ENCODE measurements at places on chromosomes 11 and 22.

DNA sequence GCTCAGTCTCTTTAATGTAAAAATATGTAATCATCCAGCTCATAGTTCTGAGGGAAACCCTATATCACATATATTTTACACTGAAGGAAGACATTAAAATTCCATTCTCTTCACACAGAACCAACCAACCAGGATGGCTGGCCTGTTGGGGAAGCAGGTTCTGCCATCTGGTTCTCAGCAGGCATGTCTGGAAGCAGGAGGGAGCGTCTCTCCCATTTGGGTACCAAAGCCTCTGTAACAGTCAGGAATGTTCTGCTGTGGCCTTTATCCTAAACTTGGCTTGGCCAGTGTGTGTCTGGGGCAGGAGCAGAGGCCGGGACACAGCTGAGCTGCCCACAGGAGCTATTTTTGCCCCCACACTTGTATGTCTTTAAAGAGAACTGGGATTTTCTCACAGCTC, 29.2 kb downstream of the SGSM3 start:
- no peak for DNase-seq

DNA sequence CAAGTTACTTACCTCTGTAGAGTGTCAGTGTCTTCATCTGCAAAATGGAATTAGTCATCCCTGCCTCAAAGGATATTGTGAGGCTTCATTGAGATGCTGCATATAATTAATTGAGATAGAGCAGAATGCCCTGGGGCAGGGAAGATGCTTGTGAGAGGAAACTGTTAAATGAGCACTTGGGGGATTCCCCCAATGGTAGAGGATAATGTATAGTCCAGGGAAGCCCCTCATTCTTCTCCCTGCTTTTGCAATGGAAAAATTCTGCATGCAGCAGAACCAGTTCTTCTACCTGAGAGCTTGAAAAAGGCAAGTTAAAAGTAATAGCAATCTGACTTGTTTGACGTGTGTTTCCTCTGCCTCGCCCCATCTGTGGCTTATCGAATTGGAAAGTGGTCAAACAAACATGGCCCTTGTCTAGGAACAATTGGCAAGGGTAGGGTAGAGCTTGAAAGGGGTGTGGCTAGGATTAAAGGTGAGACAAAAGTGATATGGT, 90.9 kb downstream of the NAV2 start:
- no peak for DNase-seq

DNA sequence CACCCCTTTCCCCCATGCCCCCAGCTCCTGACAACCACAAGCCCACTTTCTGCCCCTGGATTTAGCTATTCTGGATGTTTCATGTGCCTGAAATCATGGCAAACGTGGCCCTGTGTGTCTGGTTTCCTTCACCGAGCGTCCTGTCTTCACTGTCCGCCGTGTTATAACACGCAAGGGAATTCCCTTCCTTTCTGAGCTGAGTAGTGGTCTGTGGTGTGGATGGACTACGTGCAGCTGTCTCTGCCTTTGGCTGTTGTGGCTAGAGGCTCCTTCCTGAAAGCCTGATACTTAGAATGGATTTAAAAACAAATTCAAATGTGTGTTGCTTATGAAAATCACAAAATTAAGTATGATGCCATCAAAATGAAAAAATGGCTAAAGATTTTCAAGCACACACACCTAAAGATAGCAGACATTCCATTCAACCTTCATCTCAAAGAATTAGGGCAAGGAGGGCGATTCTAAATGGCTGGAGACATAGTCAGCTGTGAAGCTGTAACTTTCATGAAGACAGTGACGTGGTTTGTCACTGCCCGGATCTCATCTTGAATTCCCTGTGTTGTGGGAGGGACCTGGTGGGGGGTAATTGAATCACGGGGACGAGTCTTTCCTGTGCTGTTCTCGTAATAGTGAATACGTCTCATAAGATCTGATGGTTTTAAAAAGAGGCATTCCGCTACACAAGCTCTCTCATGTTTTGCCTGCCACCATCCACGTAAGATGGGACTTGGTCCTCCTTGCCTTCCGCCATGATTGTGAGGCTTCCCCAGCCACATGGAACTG, 30.5 kb downstream of the KCNQ1 start:
- no peak for DNase-seq

DNA sequence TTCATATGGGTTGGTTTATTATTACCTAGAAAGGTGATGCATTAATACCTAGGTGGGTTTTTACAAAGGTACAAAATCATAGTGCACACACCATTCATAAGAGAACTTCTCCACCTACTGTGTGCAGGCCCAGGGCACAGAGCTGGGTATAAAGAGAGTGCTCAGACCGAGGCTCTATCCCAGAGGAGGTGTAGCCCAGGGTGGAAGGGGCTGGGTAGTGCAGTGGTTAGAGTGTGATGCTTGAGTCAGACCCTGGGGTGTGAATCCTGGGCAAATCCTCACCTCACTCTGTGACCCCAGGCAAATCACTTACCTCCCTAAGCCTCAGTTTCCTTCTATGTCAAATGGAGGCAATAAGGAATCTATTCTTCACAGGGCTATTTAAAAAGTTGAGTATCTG, 32.2 kb downstream of the PARVG start:
- DNase-seq = no peak

DNA sequence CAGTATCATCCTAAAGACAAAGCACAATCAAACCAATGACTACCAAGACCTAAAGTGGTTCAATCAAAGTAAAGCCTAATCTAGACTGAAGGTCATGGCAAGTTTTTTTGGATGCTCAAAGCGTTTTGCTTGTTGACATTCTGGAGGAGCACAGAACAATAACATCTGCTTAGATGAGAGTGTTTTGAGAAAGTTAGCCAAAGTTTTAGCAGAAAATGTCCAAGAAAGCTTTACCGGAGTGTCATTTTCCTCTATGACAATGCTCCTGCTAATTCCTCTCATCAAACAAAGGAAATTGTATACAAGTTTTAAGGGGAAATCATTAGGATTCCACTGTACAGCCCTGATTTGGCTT, 256.9 kb upstream of the FAT3 start:
- DNase-seq = no peak

DNA sequence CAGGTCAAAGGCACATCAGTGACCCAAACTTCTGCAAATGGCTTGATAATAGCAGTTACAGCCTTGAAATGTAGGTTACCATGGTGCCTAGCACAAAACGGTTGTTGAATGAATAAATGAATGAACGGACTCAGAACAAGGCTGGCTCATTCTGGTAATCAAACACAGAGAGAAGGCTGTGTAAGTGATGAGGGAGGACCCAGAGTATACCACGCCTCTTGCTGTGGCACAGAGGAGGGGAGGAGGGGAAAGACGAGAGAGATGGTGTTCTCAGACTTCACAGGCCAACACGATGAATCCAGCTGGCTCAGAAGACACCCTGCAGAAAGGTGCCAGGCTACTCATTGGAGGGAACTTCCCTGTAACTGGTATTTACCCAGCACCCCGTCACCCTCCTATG, 38.3 kb downstream of the PC start:
- no peak for DNase-seq

- DNase-seq = no peak
These were observed 46.7 kb upstream of the CTTN start for GRCh38 chr11:70351646-70352045.

- DNase-seq = no peak
These were observed 8.4 kb downstream of the BEST1 start for GRCh38 chr11:61958590-61958989.

- no peak for DNase-seq
These were observed 5.2 kb downstream of the IGSF9B start for GRCh38 chr11:133951327-133952198.

Measured in activated CD4-positive, CD25-positive, alpha-beta regulatory T cell treated with anti-CD3 and anti-CD28 coated beads, Interleukin-2, amount 50 U/mL, for 16 hours (primary cell).